Natural killer cell treated with Interleukin-12 subunit alpha and Interleukin-12 subunit beta and Interleukin-15 and Interleukin-18, amount 100 ng/mL, for 72 hours (primary cell): ENCODE measurements at places on chromosomes 1 and 21. TPM values are rescaled to one million over a fixed set of nuclear protein-coding genes. Genes with fewer than 3 reads are reported as not detected.

DNA sequence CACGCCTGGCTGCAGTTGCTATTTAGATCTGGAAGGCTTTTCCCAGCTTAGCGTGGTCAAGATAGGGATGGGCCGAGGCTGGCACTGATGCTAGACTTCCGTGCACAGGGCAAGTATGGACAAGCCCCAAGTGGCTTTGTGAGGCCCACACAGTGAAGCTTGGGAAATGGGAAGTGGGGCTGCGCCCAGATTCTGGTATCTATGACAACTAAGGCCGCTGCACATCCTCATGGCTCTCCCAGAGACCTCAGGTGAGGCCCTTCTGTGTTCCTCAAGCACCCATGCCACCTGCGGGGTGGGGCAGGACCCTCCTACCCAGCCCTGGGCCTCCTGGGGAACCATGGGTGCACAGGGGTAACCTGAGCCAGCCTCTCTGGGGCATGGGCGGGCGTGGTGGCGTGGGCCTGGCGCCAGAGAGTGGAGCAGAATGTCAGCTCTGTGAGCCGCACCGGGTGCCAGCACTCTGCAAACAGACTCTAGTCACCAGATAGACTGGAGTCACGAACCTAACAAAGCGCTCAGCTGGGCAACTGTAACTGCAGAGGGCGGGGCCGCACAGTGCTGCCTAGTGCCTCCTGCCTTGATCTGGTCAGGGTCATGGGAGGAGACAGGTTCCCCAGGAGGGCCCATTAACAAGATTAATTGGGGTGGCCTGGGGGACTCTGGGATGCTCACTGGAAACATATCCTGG is 46.4 kb downstream of the ELF3 start:
- no peaks in the 10 kb centered on the region for H3K36me3 ChIP-seq
- no peaks in the 10 kb centered on the region for H3K27me3 ChIP-seq
- H3K4me3 ChIP-seq: no peak overlapping the region
- H3K4me1 ChIP-seq: no peaks in the 10 kb centered on the region
- no peak overlapping the region for H3K27ac ChIP-seq

DNA sequence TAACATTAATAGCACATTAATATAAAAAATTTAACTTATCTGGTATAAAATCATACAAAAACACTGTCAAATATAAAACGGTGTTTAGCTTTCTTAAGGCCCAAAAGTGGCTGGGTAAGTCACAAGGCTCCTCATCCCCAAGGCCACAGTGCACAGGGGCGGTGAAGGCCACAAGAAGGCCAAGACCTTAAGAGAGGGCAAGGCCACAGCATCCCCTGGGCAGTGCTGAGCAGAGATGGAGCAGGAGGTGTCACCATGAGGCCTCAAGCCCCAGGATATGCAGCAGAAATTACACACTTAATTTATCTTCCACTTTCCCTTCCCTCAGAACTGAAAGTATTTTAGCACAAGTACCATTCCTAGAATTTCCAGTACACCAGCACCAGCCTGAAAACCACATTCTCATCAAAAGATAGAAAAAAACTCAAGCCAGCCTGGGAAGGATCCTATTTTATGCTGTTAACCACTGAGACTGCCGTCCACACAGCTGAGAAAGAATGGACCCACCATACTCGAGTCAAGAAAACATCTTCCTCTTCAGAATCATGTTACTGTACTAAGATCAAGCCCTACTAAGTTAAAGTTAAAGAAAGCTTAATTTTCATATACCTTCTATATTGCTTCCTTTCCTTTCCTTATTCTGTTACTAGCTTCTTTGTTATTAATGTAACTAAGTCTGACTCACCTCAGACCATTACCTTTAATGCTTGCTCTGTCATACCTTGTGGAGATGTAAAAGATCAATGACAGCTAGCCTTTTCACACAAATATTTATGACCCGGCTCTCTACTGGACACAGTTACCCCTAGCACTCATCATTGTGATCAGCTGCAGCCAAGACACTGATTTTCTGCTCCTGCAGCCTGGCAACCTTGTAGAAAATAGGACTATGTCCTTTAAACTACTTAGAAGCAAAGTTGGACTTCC is 26.4 kb upstream of the FMO1 start:
- H3K27me3 ChIP-seq: peaks cover 29% of the 10 kb centered on the region
- no peaks in the 10 kb centered on the region for H3K4me1 ChIP-seq
- H3K27ac ChIP-seq: no peak overlapping the region

- H3K36me3 ChIP-seq: no peaks in the 10 kb centered on the region
- H3K4me1 ChIP-seq: no peaks in the 10 kb centered on the region
- no peak overlapping the region for H3K4me3 ChIP-seq
- peak; percentile 59 for DNase-seq
These were observed 8.6 kb upstream of the ACTRT2 start for GRCh38 chr1:3012456-3013291.

The OR2T33 gene
- total RNA-seq: not detected

The GJA5 gene
- total RNA-seq: not detected
